Anterior cingulate cortex (tissue), 58 donors: ENCODE measurements at places on chromosomes 13 and 19.

GRCh38 chr19:38035515-38036495 is 128.8 kb downstream of the SIPA1L3 start:
- DNase-seq = no peak

DNA sequence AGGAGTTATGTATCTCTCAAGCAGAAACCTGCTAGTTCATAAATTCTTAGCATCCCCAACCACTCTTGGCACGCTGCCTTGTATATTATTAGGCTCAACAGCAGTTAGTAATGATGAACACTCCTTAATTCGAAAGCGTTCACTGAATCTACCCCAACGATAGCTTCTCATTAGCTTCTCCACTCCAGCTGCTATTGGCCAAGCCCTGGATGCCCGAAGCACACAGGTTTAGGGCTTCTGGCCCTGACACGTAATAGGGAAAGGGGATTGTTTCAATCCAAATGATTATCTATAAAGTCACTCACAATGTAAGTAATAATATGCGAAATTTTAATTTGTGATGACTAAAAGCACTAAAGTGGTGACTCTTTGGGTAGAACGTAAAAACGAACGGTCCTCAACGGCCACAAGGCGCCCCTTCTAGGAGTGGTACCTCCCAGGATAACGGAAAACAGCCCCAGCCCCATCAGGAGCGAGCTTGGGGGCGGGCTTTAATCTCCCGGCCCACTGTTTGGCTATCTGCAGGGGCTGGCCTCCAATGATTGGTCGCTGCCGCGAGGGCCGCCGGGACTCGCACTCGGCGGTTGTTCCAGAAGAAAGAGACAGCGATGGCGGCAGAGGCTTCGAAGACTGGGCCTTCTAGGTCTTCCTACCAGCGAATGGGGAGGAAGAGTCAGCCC is at the start of gene RNF17:
Gene RNF17 (plus strand): TSS at position 574 of the 680 bp plus-strand sequence. CDS start 35 bp downstream, at position 609.
- no peak for DNase-seq

DNA sequence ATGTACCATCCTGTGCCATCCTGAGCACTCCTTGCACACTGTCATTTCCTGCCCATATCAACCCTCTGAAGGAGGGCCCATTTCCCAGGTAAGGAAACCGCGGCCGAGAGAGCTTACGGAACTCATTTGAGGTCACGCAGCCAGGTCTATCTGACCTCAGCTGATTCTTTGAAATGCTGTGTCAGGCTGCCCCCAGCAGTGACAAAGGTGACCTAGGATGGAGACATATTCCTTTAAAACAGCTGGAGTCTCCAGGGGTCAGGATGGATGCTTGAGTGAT is 42.2 kb upstream of the VSTM2B start:
- DNase-seq = no peak

DNA sequence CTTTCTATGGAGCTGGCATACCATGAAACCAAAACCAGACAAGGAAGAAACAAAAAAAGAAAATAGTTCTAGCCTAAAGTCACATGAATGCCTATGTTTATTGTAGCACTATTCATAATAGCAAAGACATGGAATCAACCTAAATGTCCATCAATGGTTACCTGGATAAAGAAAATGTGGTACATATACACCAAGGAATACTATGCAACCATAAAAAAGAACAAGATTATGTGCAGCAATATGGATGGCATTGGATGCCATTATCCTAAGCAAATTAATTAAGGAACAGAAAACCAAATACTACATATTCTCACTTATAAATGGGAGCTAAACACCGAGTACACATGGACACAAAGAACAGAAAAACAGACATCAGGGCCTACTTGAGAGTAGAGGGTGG is 10.5 kb downstream of the ZNF780A start:
- no peak for DNase-seq

DNA sequence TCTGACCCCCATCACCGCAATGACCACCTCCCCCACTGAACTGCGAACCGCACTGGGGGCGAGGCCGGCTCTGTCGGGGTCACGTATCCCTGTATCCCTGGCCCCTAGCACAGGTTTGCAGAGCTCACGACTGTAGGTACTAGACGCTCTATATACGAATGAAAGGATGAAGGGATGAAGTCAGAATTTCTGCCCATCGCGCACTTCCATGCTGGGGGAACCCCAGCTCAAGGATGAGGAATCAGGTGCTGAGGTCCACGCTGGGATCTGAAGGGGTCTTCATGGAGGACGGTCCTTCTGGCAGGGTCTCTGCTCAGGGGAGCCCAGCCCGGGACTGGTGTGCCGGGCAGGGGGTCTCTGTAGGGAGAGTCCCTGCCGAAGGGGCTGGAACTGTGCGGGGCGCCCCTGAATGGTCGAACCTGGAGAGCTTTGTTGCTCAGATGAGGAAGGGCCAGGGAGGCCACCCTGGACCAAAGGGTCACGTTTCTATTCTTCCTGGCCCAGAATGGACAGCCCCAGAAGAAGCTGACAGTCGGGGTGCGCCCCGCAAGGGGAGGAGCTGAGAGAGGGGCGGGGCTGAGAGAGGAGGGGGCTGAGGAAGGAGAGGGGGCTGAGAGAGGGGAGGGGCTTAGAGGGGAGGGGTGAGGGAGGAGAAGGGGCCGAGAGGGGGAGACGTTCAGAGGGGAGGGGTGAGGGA is 37.9 kb upstream of the SEMA6B start:
- DNase-seq = no peak

GRCh38 chr13:49348751-49349150 is 95.1 kb downstream of the CAB39L start:
- no peak for DNase-seq

DNA sequence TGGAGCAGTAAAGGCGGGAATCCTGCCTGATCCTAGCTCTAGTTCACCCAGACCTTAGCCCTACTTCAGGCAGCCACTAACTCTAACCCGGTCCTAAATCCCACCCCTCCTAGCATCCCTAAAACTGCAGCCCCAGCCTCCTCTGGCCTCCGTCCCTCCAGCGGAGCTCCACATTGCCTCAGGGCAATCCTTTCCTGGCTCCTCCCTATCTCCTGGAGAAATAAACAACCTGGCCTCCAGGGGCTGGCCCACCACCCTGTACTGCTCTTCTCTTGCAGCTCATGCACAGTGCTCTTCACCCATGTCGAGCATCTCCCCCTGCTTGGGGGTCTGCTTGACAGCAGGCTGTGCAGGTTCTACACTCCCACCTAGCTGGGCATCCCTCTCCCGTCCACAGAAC is 6.7 kb downstream of the POU2F2 start:
- DNase-seq = no peak

- DNase-seq = no peak
Measured at GRCh38 chr19:6232601-6233055, 47.1 kb downstream of the MLLT1 start.

DNA sequence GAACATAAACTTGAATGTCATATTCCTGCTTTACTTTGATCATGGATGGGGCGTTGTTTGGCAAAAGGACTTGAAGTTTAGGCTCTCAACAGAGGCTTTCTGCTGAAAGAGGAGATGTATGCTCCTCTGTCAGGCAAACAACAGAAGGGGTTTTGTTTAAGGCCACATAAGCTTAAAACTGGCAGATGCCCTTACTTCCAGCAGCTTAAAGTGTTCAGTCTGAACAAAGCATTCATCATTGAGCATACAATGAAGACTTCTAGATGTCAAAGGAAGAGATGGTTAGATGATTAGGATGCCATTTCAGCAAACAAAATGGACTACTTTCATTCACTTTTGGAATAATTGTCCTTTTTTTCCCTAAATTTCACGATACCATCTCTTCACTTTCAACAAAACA is 484.5 kb downstream of the SLITRK6 start:
- no peak for DNase-seq

- DNase-seq = no peak
Measured at GRCh38 chr19:37899966-37900365, 6.4 kb downstream of the WDR87 start.

GRCh38 chr19:31979949-31980670 is 365.3 kb upstream of the ZNF507 start:
- DNase-seq = no peak

- DNase-seq = no peak
Measured at GRCh38 chr13:92913840-92914239, 312.8 kb upstream of the GPC6 start.

GRCh38 chr13:99963816-99964339 is 7.7 kb downstream of the ZIC5 start:
- no peak for DNase-seq

DNA sequence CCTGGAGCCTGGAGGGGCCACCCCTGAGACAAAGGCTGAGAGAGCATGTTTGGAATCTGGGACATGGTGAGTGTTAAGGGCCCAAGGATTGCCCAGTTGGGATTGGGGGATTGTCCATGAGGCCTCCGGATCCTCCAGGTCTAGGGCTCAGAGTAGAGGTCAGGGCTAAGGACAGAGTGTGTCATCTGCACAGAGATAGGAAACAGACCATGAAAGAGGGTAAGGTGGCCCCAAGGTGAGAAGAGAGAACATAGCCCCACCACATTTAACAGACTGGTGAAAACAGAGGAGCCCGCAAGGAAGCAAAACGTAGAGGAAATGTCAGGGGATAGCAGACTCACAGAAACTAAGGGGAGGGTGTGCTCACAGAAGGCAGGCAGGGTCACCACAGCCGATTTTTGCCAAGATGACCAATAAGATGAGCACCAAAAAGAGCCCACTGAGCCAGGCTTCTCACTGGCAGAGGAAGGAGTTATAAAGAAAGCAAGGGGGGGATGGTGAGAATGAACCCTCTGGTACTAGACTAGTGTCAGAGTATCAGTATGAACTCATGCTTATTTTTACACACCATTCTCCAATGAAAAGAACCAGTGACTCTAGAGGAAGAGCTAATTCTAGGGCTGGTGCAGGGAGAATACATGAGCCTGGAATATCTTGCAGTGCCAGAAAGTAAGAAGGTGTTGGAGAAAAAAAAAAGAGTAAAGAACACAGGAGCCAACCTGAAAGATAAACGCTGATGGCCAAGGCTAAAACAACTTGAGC is 17.5 kb downstream of the DYRK1B start:
- DNase-seq = no peak

GRCh38 chr19:10450853-10451609 is 30.7 kb downstream of the PDE4A start:
- DNase-seq = no peak

- DNase-seq = no peak
Measured at GRCh38 chr13:54852831-54853230, 1824.2 kb downstream of the OLFM4 start.

GRCh38 chr13:23865906-23866305 is 23.3 kb downstream of the MIPEP start:
- no peak for DNase-seq
